ENCODE measurements at places on chromosomes 6 and 20. TPM values are rescaled to one million over a fixed set of nuclear protein-coding genes. Genes with fewer than 3 reads are reported as not detected.
A peak's percentile ranks its signal among the peaks of the same experiment; 100 is the strongest.

Gene TAGAP
- total RNA-seq: 0.11 TPM

Gene DEFB132
- total RNA-seq: not detected

GRCh38 chr20:13139459-13140150 is 81.5 kb upstream of the ISM1 start:
- DNase-seq: peak; percentile 7

- no peak for DNase-seq
Observed at GRCh38 chr20:40663991-40664880, 24.8 kb downstream of the MAFB start.

DNA sequence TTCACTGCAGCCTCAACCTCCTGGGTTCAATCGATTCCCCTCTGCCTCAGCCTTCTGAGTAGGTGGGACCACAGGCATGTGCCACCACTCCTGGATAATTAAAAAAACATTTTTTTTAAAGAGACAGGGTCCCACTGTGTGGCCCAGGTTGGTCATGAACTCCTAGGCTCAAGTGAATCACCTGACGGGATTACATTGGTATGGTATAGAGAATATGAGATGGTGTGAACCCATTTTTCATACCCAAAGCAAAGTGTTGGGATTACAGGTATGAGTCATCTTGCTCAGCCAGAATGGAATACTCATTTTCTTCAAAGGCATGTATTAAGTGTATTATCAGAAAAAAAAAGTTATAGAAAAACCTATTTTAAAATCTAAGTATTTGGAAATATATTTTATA is 114.2 kb downstream of the AHI1 start:
- no peak for DNase-seq

DNA sequence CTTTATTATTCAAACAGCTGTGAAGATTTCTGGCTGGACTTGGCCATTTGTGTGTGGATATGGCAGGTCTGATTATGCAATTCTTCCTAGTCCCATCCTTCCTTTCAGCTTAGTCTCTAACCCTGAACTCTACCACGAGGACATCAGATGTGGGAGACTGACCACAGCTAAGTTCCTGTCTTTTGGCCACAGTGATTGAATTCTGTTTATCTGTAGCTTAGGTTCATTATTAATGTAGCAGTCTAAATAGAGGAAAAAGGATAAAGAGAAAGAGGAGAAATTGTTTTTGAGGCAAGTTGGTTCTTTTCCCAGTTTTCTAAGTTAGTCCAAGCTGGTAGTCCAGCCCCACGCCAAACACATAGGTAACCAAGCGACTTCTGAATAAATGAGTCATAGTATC is 598.9 kb downstream of the RFPL4B start:
- DNase-seq: no peak

GRCh38 chr6:34318499-34319470 is 70.0 kb upstream of the SMIM29 start:
- no peak for DNase-seq

GRCh38 chr6:159438106-159438505 is 254.9 kb downstream of the SOD2 start:
- no peak for DNase-seq

DNA sequence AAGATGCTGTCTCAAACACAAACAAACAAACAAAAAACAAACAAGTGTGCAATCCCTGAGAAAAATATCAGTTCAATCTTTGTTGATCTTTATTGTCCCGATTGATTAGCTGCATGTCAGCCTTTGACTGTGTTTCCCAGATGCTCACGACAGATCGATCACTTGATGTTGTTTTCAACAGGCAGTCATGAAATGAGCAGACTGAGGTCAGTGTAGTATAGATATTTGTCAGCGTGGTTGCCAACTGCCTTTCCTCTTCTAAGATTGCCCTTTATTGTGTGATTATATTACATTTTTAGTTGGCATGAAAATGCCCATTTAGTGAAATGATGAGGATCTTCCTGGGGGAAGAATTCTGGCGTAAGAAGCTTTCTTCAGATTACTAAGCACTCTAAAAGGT is 25.6 kb downstream of the UTRN start:
- DNase-seq: no peak

DNA sequence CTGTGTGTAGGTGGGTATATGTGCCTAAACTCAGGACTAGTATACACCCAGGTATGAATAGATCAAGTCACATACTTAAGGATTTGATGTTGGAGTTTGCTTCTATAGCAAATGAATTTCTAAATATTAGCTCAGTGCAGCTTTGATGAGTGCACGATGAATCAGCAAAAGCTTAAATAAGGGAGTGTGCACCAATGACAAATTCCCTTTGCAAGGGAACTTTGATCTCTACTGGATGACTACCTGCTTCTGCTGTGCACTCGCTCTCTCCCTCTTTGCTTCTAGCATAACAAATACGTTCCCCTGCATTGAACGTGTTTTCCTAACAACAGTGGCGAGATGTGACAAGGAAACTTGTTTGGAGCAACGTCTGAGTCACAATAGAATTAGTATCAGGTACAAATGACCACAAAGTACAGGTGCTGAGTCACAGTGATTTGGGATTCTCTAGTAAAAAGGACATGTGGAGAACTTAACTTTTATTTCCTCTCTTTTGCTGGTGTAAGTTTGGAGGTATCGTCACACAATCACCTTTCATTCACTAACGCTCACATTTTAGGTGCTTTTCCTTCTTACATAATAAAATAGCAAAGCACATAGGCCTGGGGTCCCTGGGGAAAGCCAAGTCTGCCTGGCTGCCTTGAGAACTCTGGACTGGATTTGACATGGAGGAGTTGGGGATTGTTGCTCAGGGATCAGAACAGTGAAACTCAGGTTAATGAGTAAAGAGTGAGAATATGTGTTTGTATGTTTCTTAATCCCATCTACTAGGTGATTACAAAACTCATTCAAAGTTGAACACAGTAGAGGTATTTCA is 49.7 kb downstream of the KLHL31 start:
- no peak for DNase-seq

Gene TREML2
- total RNA-seq: not detected

DNA sequence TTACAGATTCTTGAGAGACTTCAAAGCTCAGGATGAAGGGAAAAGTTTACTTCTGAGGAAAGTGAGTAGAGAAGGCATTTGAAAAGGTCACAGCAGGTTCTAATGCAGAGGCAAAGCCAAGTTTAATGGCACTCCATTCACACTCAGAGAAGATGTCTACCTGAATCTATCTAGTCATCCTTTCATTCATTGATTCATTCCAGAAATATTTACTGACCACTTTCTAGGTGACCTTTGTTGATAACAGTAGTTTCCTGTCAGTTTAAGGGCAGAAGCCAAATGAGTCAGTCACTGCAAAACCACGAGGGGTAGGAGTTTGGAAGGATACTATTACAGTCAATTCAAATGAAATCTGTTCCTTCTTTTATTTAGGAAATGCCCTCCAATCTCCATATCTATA is 30.8 kb downstream of the FBXO5 start:
- no peak for DNase-seq

Gene FRK
- total RNA-seq: 10.0 TPM

Gene SLC12A5
- 20.9 TPM for total RNA-seq

DNA sequence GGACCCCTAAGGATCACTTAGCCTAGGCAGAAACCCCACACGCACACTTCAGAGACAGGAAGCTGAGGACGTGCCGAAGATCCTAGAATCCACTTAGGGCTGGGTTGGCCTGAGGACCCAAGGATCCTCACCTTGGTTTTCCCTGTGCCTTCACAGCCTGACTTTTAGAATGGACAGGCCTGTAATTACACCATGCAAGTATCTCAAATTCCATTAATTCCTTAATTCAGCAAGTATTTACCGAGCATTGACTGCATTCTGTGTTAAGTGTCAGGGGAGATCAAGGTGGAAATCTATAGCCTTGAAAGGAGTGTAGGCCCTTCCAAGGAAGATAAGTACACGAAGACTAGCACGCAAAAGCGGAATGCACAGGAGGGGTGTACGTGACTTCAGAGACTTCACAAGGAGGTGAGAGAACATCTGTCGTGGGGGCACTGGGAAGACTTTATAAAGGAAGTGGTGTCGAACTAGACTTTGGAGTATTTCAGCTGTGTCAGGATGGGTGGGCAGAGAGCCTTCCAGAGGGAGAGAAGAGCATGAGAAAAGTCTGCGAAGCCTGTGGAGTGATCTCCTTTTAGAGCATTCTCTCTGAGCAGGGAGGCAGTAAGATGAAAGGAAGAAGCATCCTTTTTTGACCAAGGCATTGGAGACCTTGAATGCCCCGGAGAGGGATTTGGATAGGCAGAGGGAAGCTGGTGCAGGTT is 4.0 kb downstream of the DSP start:
- no peak for DNase-seq

DNA sequence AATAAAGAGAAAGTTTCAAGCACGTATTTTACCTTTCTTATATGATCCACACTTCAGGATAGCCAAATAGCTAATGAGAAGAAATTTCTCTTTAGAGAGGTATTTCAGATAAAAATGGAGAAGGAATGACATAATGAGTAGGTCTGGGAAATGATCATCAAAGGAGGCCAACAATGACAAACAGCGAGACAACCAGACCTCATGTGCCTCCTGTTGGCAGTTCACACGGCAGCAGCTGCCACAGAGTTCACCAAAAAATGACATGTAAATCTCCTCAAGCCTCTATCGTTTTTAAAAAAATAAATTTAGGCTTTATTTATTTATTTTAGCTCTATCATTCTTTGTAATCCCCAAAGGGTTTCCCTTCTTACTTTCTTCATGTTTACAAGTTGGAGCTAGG is 47.7 kb downstream of the SLC2A12 start:
- DNase-seq: no peak

GRCh38 chr20:52936351-52937340 is 35.5 kb upstream of the TSHZ2 start:
- DNase-seq: no peak

DNA sequence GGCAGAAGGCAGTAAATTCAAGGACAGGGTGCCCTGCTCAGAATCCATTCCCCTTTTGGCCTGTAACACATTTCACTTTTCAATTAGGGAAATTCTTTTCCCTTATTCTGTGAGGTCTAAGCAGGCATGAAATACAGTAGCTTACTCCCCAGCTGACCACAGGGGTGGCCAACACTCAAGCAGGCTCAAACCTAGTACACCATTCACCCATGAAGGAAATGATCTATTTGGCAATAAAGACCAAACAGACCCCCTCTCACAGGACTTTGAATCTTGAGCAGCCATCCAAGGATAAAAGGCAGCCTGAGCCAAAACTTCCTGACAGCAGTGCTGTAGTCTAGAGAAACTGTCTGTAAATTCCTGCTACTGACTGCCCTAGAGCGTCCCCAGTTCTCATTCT is 17.7 kb downstream of the PDSS2 start:
- no peak for DNase-seq

Gene TRDN
- total RNA-seq: 3.8 TPM

Gene KHDC1L
- total RNA-seq: not detected

Gene CALHM4
- not detected for total RNA-seq

Gene FBXO9
- total RNA-seq: 82.5 TPM

Gene PPIL6
- total RNA-seq: 1.8 TPM

- DNase-seq: no peak
Observed at GRCh38 chr6:63509652-63510352, 62.5 kb upstream of the LOC128125822 start.

GRCh38 chr6:71226151-71226550 is 62.5 kb upstream of the OGFRL1 start:
- DNase-seq: no peak

DNA sequence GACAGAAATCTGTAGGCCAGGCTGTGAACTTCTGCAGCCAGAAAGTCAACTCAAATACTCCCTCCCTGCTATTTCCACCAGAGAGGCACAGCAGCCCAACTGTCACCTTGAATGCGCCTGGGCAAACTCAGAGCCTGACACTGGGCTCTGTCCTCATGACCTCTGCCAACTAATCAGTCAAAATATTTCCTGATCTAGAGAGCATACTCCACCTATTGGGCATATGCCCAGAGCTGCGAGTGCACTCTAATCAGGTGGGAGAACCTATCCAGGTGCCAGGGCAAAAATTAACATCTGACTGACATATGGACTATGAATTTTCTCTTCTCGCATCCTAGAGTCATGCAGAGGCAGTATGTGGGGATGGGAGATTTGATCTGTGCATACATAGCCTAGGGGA is 406.3 kb upstream of the RUNX2 start:
- no peak for DNase-seq

GRCh38 chr6:14573703-14574290 is 456.2 kb downstream of the CD83 start:
- no peak for DNase-seq

GRCh38 chr6:54879188-54879985 is 32.8 kb downstream of the FAM83B start:
- DNase-seq: no peak

DNA sequence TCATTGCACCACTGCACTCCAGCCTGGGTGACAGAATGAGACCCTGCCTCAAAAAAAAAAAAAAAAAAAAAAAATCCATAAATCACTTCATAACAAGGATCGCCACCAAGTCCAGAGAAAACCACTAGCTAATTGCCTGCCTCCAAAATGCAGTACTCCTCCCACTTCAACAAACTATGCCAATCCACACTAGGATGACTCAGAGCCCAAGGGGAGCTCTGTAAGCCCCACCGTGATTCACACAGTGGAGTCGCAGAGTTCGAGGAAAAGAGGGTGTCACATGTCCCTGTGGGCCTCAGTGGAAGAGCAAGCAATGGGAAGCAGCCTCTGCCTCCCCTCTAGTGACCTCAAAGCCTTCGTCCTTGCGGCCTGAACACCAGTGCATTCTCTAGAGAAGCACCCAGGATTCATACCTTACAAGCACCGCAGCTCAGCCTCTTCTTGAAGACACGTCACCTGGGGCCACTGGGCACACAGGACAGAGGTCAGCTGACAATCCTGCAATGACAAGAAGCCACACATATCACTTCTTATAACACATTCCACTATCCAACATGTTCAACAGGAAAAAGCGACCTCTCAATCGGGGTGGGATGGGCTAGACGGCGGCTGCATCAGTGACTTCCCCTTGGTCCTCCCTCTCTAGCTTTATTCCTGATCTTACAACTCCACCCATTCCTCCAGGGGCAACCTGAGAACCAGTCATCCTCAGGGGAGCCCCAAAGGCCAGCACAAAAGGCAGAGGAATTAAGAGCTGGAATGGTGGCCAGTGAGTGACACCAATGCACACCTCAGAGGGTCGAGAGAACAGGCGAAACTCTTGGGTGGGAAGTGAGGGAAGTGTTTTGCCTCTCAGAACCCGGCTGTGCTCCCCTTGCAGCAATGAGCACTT is 8.9 kb downstream of the SNHG17 start:
- peak; percentile 75 for DNase-seq

GRCh38 chr6:136763255-136763654 is 29.0 kb downstream of the MAP3K5 start:
- no peak for DNase-seq

Gene TCFL5
- total RNA-seq: 16.1 TPM

DNA sequence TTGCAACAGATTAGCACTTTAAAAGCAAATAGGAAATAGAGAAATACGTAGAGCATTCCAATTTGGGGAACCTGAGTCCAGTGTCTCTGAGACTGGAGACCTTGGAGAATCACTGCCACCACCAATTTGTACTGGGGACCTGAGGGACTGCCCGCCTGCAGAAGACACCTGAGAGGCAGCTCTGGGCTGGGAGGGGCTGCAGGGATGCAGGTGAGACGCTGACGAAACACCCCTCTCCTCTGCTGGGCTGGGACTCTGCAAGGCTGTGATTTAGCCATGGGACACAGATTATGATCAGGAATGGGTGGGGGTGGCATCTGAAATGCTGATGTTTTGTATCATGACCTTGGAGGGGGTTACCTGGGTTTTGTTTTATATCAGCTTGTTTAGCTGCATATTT is 7.0 kb upstream of the APMAP start:
- DNase-seq: no peak

GRCh38 chr6:149830731-149831307 is 33.3 kb downstream of the LRP11 start:
- DNase-seq: no peak

Gene LAMA4
- total RNA-seq: 2.0 TPM

Gene TGM2
- 0.85 TPM for total RNA-seq

- DNase-seq: no peak
Observed at GRCh38 chr6:100796049-100796823, 84.9 kb downstream of the ASCC3 start.

Data from A673 (cell line).